ENCODE measurements at places on chromosomes 6 and 20.

- no peak for DNase-seq
These were observed at the start of gene HLA-DOB for GRCh38 chr6:32816746-32817204. HLA-DOB (minus strand) TSS chr6:32817002; CDS start chr6:32816951, 51 bp downstream.

- DNase-seq = peak; percentile 9
These were observed 482 bp downstream of the DDR1 start for GRCh38 chr6:30884521-30885480.

DNA sequence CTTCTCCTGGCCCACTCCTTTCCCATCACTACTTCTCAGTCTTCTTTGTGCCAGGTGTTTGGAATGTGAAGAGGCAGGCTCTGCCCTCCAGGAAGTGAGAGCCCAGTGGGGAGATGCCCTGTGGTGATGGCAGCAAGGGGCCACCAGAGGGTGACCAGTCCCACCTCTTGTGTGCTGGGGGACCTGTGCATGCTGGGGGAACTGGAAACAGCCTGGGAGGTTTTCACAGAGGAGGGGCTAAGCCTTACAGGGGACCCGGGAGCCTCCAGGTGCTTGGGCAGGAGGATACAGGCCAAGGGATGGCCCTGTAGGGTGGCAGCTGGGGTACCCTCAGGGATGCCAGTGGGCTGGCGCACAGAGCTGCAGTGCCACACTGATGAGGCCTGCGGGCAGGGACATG lies 72.3 kb downstream of the RAMACL start:
- DNase-seq = no peak

GRCh38 chr6:56649782-56650181 lies 7.1 kb upstream of the DST start:
- DNase-seq = no peak

DNA sequence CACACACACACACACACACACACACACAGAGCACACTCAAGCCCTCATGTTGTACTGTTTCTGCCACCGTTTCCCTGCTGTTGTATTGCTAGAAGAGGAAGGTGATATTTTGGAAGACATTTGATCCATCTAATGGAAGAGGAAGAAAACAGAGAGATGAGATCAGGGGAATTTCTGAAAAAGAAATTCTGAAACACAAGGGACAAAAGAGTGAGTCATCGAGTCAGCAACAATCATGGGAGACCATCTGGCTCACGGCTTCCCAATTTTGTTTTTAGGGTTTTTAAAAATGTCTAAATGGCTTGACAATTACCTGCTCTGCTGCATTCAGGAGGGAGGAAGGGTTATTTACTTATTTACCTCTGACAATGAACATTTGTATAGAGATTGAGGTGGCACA lies 22.0 kb downstream of the SOX4 start:
- peak; percentile 49 for DNase-seq

DNA sequence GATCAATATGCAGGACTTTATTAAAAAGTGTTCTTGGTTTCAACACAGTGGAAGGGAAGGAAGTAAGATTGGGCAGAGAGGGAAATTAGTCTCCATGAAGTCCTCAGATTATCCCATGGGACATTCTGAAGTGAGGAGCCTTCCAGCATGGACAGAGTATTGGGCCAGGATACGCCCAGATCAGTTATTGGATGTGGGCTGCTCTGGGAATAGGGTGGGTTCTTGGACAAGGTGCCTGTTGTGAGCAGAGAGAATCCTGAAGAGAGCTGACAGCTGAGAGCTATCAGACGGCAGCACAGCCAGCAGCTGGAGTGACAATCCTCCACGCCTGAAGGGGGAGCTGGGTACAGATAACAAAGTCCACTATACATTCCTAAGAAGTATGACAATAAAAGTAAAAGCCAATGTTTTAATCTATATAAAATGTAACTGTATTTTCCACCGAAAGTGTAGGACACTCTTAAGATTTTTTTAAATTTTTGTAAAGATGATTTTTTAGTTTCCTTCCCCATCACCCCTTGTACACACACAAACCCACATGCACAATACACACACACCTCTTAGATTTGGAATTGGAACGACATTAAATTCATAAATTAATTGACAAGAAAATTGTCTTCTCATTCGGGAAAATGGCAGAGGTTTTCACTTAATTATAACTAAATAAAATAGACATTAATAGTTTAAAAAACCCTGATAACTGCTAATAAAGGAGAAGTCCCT lies 107.8 kb downstream of the FBXO5 start:
- no peak for DNase-seq

GRCh38 chr6:139572001-139572400 lies 197.6 kb upstream of the CITED2 start:
- no peak for DNase-seq

GRCh38 chr6:106372838-106373501 lies 12.5 kb downstream of the CRYBG1 start:
- no peak for DNase-seq

GRCh38 chr6:46490425-46491200 lies 636 bp downstream of the RCAN2 start:
- no peak for DNase-seq

DNA sequence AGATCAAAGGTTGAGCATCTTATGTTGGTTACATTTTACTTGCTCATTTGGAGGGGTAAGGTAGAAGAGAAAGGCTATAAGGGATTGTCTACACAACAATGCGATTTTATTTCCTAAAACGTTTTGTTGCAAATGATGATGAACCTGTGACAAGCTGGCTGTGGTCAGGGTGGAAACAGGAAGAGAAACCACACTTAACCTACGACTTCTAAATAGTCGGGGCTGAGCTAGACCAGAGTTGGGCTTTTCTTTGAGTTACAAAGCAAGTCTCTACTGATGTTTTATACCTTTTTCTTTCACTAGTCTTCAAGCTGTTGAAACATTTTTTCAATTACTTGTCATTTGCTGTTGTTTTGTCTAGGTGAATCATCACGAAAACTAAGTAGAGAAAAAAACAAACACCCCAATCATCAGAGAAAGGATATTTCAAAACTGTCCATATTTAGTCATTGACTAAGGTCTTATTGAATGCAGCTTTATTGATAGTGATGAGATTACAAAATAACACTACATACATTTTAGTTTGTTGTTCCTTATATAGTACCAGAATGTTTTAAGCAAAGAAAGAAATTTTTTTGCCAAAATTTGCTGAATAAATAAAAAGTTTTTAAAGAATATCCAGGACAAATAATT lies 18.0 kb downstream of the KLHL31 start:
- DNase-seq = no peak

GRCh38 chr6:165181951-165182414 lies 127.4 kb downstream of the C6orf118 start:
- DNase-seq = peak; percentile 88

- no peak for DNase-seq
These were observed 818 bp upstream of the AP5S1 start for GRCh38 chr20:3819411-3820047.

DNA sequence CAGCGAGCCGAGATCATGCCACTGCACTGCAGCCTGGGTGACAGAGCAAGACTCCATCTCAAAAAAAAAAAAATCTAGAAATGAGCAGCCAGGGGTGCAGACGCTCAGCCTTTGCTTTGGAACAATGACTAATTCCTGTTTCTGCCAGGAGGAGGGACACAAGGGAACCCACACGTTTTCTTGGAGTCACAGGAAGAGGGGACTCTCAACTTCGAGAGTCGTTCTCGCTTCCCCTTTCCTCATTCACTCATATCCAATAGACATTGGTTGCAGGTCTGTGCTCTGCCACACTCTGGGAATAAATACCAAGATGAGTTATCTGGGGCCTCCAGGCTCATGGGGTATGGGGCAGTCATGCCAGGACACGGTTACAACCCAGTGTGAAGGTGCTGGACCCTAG lies 91.5 kb upstream of the RREB1 start:
- no peak for DNase-seq

DNA sequence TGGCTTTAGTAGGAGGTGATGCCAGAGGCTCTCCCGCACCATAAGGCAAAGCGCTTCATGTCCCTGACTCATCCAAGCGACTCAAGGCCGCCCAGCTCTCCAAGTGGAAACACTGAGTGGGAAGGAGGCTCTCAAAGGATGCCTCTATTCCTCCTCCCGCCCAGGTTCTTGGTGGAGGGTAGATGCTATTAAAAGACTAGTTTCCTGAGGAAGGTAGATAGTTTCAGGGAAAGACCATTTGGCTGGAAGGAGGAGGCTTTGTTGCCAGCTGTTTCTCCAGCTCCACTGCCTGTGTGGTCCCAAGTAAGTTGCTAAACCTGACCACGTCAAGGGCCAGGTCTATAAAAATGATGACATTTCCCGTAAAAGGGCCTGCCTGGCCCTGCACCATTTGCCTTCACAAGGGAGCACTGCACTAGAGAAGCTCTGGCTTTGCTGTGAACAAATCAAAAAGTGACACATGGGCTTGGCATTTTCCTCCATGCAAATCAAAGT lies 48.2 kb downstream of the GMDS start:
- DNase-seq = peak; percentile 72

GRCh38 chr6:105389543-105389942 lies 13.3 kb downstream of the PREP start:
- no peak for DNase-seq

DNA sequence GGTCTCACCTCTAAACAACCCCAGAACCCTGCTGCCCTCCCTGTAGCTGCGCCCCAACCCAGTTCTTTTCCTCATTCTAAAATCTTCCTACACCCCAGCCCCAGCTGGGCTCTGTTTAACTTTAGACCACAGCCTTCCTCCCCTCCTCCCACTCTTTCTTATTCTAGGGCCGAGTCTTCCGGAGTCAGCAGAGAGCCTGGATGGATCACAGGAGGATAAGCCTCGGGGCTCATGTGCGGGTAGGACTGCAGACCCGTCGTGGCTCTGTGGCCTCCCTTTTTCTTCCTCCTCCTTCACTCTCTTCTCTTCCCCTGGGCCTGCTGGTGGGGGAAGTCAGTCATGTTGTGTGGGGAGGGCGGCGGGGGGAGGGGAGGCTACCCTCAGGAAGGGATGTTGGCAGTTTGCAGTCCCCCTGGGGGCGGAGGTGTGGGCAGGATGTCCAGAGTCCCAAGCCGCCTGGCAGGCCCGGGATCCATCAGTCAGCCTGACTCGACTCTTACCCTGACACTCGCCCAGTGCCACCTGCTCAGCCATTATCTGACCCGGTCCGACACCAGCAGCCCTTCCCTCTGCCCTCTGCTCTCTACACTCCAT lies 8.1 kb downstream of the CAPN11 start:
- no peak for DNase-seq

DNA sequence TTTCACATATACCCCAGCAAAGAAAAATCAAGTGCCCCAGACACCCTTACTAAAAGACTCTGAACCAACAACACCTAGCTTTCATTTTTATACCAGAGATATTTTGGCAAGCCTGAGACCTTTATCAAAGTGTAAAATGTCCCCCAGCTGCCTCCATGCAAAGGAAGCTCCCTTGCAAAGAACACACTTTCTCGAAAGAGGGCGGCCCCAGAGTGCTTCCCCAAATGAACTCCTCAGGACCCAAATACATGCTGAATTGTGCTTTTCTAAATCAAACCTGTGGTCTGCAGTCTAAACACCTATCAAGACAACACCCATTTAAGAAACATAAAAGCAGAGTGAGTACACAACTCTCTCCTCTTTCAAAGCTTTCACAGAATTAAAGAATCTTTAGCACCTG lies 490 bp downstream of the IPCEF1 start:
- DNase-seq = no peak

- DNase-seq = no peak
These were observed 12.9 kb upstream of the ZNF343 start for GRCh38 chr20:2521369-2522305.

DNA sequence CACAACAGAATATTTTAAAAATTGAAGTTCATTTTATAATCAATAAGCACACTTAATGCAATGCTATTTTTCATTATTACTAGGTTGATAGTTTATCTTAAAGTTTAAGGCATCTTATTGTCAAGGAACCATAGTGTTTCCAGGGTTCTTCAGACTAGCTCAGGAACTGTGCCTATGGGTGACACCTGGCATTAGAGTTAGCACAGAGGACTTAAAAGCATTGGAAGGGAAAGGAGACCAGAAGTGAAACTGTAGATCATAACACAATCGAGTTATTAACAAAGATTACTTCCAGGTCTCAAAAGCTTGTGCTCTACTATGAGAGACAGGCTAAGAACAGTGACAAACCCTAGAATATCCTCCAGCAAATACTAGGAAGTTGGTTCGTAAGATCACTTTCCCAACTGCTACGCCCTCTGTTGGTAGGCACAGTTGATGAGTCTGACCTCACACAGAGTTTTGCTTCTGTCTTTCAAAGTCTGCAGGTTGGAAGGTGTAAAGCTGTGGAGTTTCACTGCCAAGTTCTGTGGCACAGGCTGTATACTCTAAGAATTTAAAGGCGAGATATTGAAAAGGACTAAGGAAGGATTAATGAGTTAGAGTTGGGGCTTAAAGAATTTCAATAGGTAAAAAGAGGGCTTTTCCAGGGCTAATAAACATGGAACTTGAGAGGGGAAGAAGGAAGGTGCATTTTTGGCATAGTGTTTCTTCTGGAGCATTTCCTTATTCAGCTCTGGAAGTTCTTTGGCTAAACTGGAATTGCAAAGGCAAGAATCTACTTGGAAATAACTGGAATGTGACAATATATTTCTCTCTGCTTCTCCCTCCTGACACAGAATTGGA lies 531.3 kb upstream of the JAG1 start:
- DNase-seq = peak; percentile 41

DNA sequence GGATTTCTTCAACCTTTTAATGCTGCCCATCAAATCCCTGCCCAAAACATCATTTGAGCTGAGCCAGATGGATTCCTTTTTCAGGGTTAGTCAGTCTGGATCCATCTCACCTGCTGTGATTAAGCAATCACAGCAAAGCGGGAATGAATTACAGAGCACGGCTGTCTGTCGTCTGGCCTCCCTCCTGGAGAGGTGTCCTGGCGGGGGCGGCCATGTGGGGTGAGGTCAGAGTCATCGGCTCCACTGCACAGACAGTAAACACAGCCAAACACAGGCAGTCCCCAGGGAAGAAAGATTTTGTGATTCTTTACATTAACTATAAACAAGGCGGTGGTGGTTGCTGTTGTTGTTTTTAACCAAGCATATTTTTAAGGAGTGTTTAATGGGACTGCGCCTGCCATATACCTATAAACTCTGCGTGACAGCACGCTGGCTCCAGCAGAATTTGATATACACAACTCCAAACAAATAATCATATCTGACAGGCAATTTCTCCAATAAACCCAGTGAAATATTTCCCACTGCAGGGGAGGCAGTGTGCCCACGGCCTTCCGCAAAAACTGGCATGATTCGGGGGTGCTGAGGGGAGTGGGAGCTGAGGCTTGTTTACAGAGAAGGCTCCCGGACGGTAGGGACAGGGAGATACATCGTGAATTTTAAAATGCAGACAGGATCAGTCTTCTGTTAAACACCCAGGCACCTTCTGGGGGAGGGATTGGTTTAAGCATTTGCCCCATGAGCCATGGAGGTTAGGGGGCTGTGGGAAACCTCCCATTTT lies 232.0 kb upstream of the PMEPA1 start:
- DNase-seq = no peak

GRCh38 chr20:41392871-41393704 lies 26.5 kb upstream of the EMILIN3 start:
- no peak for DNase-seq

GRCh38 chr6:54689620-54690019 lies 157.0 kb upstream of the FAM83B start:
- no peak for DNase-seq

- DNase-seq = peak; percentile 75
These were observed 80.9 kb downstream of the HAO1 start for GRCh38 chr20:7859356-7859802.

- DNase-seq = no peak
These were observed 31.9 kb downstream of the HMGN3 start for GRCh38 chr6:79202556-79202955.
